ENCODE measurements at places on chromosomes 6 and 20. TPM values are rescaled to one million over a fixed set of nuclear protein-coding genes. Genes with fewer than 3 reads are reported as not detected.
A peak's percentile ranks its signal among the peaks of the same experiment; 100 is the strongest.

- H3K4me1 ChIP-seq: no peaks in the 10 kb centered on the region
- H3K27me3 ChIP-seq: peaks cover 4% of the 10 kb centered on the region
- peak; percentile 8 for DNase-seq
- H3K4me3 ChIP-seq: no peak overlapping the region
- H3K27ac ChIP-seq: no peak overlapping the region
- H3K36me3 ChIP-seq: no peaks in the 10 kb centered on the region
Observed at GRCh38 chr6:36414481-36414880, 27.0 kb upstream of the ETV7 start.

DNA sequence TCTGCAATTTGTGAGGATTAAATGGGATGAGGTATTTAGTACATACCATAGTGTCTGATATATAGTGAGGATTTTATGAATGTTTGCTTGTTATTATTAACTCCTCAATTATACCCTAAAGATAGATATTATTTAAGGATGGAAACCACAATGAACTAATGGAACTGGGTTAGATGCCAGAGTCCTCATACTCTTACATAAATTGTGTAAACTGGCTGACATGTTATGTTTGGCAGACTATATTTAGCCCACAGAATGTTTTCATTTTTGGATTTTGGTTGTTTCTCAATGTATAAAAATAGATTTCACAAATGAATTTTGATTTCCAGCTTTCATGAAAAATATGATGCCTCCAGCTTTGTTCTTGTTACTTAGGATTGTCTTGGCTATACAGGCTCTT lies 37.6 kb downstream of the HTR1B start:
- H3K4me1 ChIP-seq: no peaks in the 10 kb centered on the region
- H3K27me3 ChIP-seq: no peaks in the 10 kb centered on the region
- DNase-seq: peak; percentile 50
- no peaks in the 10 kb centered on the region for H3K36me3 ChIP-seq
- H3K27ac ChIP-seq: no peak overlapping the region

DNA sequence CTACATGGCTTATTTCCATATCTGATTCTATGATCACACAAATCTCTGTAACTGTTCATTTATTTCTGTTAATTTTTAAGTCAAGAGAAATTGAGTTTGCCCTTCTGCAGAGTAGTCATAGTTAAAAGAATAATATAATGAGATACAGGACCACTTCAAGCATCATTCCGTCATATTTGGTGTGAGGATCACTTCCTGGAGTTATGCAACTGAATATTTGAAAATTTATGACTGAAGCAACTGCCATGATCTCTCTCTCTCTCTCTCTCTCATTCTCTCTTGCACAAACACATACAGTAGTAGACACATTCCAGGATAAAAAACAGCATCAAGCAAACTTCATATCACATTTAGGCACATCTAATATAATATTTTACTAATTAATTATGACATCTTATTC lies 116.4 kb downstream of the COL9A1 start:
- no peaks in the 10 kb centered on the region for H3K36me3 ChIP-seq
- H3K4me3 ChIP-seq: no peak overlapping the region
- no peak overlapping the region for H3K27ac ChIP-seq
- H3K4me1 ChIP-seq: no peaks in the 10 kb centered on the region

GRCh38 chr6:149233056-149233715 lies 84.3 kb upstream of the TAB2 start:
- H3K27ac ChIP-seq: peak overlapping the region; percentile 72
- H3K27me3 ChIP-seq: peaks cover 7% of the 10 kb centered on the region
- peaks cover 22% of the 10 kb centered on the region for H3K4me1 ChIP-seq
- H3K36me3 ChIP-seq: no peaks in the 10 kb centered on the region
- H3K4me3 ChIP-seq: no peak overlapping the region
- DNase-seq: peak; percentile 93

DNA sequence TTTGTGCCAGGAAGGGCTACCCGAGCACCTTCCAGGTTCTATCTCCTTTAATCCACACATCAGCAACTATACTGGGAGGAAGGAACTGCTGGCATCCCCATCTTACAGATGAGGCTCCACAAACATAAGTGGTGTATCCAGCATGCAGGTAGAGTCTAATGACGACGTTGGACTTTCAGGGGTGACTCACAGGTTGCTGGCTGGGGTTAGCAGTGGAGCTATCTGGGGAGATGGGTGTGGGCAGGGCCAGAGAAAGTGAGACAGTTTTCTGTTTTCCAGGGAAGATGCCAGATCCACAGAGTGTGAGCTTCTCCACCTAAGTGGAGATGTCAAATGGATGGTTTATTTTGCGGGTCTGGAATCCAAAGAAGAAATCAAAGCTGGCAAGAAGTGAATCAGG lies 31.8 kb downstream of the CDH22 start:
- H3K4me1 ChIP-seq: no peaks in the 10 kb centered on the region
- H3K27ac ChIP-seq: no peak overlapping the region
- no peak for DNase-seq
- H3K4me3 ChIP-seq: no peak overlapping the region
- no peaks in the 10 kb centered on the region for H3K36me3 ChIP-seq
- peaks cover 7% of the 10 kb centered on the region for H3K27me3 ChIP-seq

DNA sequence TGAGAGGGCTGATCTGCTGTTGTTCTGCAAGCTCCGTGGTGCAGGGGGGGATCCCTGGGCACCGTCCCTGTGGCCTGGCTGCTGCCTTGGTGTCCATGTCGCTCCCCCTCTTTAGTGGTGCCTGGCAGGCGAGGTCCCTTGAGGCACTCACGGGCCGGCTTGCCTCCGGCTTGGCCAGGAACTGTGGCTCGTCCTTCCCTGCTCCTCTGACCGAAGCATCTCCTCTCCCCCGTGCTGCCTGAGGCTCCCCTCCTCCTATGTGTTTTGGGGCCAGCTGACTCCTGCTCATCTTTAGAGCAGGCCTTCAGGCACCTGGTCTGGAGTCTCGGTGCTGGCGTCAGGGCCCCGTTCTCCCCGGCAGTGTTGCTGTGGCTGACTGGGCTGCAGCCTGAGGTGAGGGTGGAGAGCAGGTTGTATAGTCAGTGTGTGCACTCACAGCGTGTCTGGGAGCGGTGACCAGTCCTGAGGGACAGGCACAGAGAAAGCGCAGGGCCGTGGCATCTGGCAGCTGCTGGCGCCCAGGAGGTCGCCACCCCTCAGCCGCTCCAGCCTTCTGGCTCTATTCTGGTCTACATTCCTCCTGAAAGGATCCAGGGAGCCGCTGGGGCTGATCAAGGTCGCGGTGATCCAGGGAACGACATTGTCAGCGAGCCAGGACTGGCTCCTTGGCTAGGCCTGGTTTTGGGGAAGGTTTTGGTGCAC lies 43.7 kb downstream of the PYGB start:
- no peak for DNase-seq
- no peaks in the 10 kb centered on the region for H3K27me3 ChIP-seq
- peaks cover 6% of the 10 kb centered on the region for H3K4me1 ChIP-seq

DNA sequence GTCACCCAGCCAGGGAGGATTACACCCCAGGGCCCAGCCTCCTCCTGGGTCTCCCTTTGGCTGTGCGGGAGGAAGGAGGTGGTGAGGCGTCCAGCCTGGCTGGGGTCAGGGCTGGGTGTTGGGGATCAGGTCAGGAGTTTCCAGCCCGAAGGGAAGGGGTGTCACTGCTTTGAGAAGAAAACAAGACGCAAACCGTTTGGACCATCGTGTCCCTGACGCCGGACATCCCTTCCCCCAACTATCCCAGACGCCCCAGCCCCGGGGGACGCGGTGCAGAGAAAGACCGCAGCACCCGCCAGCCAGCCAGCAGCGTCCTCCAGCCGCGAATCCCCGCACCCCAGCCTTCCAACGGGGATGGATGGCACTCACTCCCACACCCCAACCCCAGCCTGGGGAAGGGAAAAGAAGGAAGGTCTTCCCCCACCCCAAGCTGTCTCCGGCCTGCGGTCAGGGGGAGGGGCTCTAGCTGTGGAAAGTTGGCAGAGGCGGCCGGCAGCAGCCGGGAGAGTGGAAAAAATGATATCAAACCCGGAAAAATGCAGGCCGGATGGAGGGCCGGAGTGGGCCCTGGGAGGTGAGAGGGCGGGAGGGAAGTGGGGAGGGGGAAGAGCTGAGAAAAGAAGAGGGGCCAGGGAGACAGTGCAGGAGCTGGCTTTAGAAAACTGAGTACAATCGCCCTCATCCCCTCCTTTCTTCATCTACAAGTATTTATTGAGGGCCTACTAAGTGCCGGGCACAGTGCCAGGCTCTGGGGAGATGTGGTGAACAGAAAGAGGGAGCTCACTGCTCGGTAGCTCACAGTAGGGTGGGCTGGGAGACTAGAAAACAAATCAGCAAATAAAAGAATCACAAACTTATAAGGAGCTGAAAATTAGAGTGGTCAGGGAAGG lies 10.6 kb downstream of the REM1 start:
- DNase-seq: peak; percentile 8
- no peak overlapping the region for H3K27ac ChIP-seq
- peaks cover 13% of the 10 kb centered on the region for H3K27me3 ChIP-seq
- no peaks in the 10 kb centered on the region for H3K36me3 ChIP-seq

GRCh38 chr6:143774347-143774746 lies 68.8 kb upstream of the LTV1 start:
- H3K27me3 ChIP-seq: no peaks in the 10 kb centered on the region
- DNase-seq: no peak
- H3K4me1 ChIP-seq: peaks cover 8% of the 10 kb centered on the region

DNA sequence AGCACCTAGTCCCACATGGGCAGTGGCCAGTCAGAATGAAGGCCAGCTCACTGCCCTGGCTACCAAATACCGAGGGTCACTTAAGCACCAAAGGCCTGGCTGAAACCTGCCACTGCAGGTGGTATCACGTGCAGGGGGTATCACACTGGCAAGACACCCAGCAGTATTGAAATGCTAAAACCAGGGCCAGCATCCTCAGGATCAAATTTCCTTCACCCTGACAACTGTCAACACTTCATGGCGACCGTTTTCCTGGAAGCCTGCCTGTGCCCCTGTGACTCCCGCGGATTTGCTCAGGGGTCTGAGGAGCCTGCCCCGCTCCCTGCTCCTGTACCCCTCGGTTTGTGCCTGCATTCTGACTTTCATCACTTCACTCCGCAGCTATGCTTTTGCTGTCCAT lies 151.1 kb downstream of the TTLL2 start:
- no peaks in the 10 kb centered on the region for H3K27me3 ChIP-seq
- no peak overlapping the region for H3K27ac ChIP-seq
- no peaks in the 10 kb centered on the region for H3K36me3 ChIP-seq

DNA sequence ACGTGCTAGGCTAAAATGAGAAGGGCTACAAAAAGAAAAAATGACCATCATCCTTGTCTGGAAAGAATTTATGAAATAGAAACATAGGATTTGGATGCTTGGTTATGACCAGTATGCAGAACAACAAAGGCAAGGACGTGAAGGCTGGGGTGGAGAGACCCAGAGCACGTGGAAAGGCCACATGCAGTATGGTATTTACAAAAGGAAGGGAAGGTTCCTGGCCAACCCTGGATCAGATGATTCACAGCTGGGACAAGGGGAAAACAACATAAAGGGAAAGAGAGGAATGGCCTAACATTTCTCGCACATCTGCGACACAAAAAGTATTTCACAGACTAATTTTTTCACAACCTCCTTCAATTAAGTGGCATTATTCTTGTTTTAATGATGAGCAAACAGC lies 8.2 kb downstream of the STX7 start:
- H3K27ac ChIP-seq: no peak overlapping the region
- DNase-seq: no peak
- no peaks in the 10 kb centered on the region for H3K27me3 ChIP-seq
- peaks cover 4% of the 10 kb centered on the region for H3K4me1 ChIP-seq
- no peak overlapping the region for H3K4me3 ChIP-seq

DNA sequence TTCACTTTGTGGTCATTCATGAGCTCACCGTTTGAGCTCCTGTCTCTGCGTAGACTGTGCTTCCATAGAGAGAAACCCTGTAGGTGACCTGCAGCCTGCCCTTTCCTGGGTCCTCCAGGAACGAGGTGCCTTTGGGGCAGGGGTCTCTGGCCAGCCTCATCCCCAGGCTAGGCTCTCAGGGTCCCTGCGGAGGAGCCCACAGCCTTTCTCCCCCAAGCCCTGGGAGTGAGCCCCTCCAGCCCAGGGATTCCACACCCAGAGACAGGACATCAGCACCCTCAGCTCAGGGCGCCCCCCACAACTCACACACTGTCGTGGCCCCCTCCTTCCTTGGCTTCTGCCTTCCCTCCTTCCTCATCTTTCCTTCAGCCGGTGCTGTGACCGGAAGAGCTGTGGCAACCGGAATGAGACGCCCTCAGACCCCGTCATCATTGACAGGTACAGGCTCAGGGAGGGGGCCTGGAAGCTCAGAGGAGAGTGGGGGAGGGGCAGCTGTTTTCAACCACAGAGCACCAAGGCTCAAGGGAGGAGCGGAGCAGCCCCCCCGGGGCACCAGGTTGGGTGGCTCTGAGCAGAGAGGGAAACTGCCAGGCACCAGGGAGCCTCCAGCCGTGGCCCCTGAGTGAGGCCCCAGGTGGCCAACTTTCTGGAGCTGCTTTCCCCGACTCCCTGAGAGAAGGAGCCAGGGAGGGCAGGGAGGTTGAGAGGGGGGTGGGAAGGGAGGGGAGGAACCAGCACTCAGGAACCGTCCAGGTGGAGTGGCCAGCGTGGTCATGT lies 16.8 kb downstream of the EBF4 start:
- no peak overlapping the region for H3K27ac ChIP-seq
- peaks cover 31% of the 10 kb centered on the region for H3K27me3 ChIP-seq
- H3K4me3 ChIP-seq: no peak overlapping the region
- no peaks in the 10 kb centered on the region for H3K4me1 ChIP-seq
- no peaks in the 10 kb centered on the region for H3K36me3 ChIP-seq

GRCh38 chr20:10453241-10453640 lies 18.1 kb downstream of the SLX4IP start:
- no peaks in the 10 kb centered on the region for H3K36me3 ChIP-seq
- no peaks in the 10 kb centered on the region for H3K27me3 ChIP-seq
- DNase-seq: no peak
- no peaks in the 10 kb centered on the region for H3K4me1 ChIP-seq
- no peak overlapping the region for H3K27ac ChIP-seq

GRCh38 chr6:117495869-117496268 lies 13.4 kb downstream of the DCBLD1 start:
- no peak overlapping the region for H3K4me3 ChIP-seq
- H3K36me3 ChIP-seq: 0 out of 2 replicates have a peak, but pooled peaks cover 2% of the 10 kb centered on the region
- H3K27ac ChIP-seq: peak overlapping the region; percentile 88
- DNase-seq: peak; percentile 52

- H3K36me3 ChIP-seq: no peaks in the 10 kb centered on the region
- peaks cover 25% of the 10 kb centered on the region for H3K4me1 ChIP-seq
- no peak overlapping the region for H3K4me3 ChIP-seq
- H3K27me3 ChIP-seq: no peaks in the 10 kb centered on the region
- H3K27ac ChIP-seq: no peak overlapping the region
- DNase-seq: peak; percentile 82
Observed at GRCh38 chr20:23156170-23156841, 70.2 kb upstream of the CD93 start.

- H3K4me3 ChIP-seq: no peak overlapping the region
- no peaks in the 10 kb centered on the region for H3K27me3 ChIP-seq
- DNase-seq: no peak
- H3K4me1 ChIP-seq: no peaks in the 10 kb centered on the region
- no peak overlapping the region for H3K27ac ChIP-seq
Observed at GRCh38 chr6:15888798-15889772, 226.3 kb upstream of the DTNBP1 start.

The LAMP5 gene
- total RNA-seq: under 0.01 TPM

The LY6G5B gene
- 2.2 TPM for total RNA-seq

The OPN5 gene
- total RNA-seq: not detected

The DDO gene
- 0.18 TPM for total RNA-seq

The MPC1 gene
- total RNA-seq: 16.1 TPM

The STK4 gene
- 30.0 TPM for total RNA-seq

The AHCY gene
- 194 TPM for total RNA-seq

Data from IMR-90 (cell line).